ENCODE measurements at places on chromosomes 5 and 9. TPM values are rescaled to one million over a fixed set of nuclear protein-coding genes. Genes with fewer than 3 reads are reported as not detected.

C5orf52 gene
- total RNA-seq, result not detected

IL4 gene
- total RNA-seq, result not detected

COX7C gene
- total RNA-seq, result 479 TPM

AIF1L gene
- 1.9 TPM for total RNA-seq

MYMK gene
- total RNA-seq, result not detected

ADAMTS16 gene
- not detected for total RNA-seq

SAXO1 gene
- total RNA-seq, result not detected

PCDHGB4 gene
- 1.5 TPM for total RNA-seq

CNTFR gene
- not detected for total RNA-seq

OBP2B gene
- total RNA-seq, result not detected

FAM81B gene
- total RNA-seq, result not detected

ORM2 gene
- total RNA-seq, result not detected

PTCD2 gene
- 6.7 TPM for total RNA-seq

BTNL8 gene
- total RNA-seq, result not detected

PRUNE2 gene
- 0.19 TPM for total RNA-seq

CER1 gene
- total RNA-seq, result not detected

TMEFF1 gene
- total RNA-seq, result 0.62 TPM

BNC2 gene
- 2.5 TPM for total RNA-seq

LPAR1 gene
- total RNA-seq, result 29.0 TPM

TYRP1 gene
- total RNA-seq, result not detected

BRINP1 gene
- total RNA-seq, result not detected

BARHL1 gene
- total RNA-seq, result not detected

RALGPS1 gene
- total RNA-seq, result 0.94 TPM

GPR21 gene
- 0.47 TPM for total RNA-seq

CEP78 gene
- 20.4 TPM for total RNA-seq

LEAP2 gene
- 0.16 TPM for total RNA-seq

BAAT gene
- not detected for total RNA-seq

IL3 gene
- total RNA-seq, result not detected

AQP7 gene
- total RNA-seq, result not detected

CREB3 gene
- 49.3 TPM for total RNA-seq

TMEM215 gene
- not detected for total RNA-seq

FOXD1 gene
- total RNA-seq, result 6.6 TPM

INSL6 gene
- total RNA-seq, result not detected

SH3TC2 gene
- 12.1 TPM for total RNA-seq

SLC6A19 gene
- total RNA-seq, result not detected

PPIP5K2 gene
- total RNA-seq, result 23.8 TPM

PTPDC1 gene
- 6.4 TPM for total RNA-seq
